ENCODE measurements at places on chromosomes 13 and 19.

DNA sequence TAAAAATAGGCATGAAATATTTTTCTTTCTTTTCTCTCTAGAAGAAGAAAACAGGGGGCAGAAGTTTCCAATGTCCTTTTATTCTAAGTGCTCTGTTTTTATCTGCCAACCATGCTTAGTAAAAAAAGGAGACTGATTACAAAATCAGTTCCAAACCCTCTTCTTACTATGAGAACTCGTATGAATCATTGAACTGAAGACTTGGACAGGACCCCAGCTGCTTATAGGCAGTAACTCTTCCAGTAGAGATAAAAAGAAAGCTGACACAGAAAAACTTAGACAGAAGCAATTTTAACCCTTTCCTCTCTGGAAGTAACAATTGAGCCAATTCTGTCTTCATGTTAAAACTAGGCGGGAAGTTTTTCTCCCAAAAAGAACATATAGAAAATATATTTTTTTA lies 24.5 kb upstream of the FREM2 start:
- peak; percentile 23 for DNase-seq

DNA sequence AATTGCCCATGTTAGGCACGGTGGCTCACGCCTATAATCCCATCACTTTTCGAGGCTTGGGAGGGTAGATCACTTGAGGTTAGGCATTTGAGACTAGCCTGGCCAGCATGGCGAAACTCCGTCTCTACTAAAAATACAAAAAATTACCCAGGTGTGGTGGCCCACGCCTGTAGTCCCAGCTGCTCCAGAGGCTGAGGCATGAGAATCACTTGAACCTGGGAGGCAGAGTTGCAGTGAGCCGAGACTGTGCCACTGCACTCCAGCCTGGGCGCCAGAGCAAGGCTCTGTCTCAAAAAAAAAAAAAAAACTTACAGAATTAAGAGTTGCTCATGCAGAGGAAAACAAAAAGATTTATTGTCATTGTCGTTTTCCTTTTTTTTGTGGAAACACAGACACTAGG lies 3.4 kb upstream of the PSMC4 start:
- DNase-seq: no peak

GRCh38 chr13:28637714-28638355 lies 21.1 kb upstream of the POMP start:
- DNase-seq: no peak

GRCh38 chr19:1074544-1075283 lies 7.7 kb downstream of the ARHGAP45 start:
- DNase-seq: no peak

GRCh38 chr13:42696191-42696590 lies 85.2 kb upstream of the FAM216B start:
- no peak for DNase-seq

- DNase-seq: no peak
These were observed 1539.4 kb downstream of the EFNB2 start for GRCh38 chr13:104996022-104996421.

DNA sequence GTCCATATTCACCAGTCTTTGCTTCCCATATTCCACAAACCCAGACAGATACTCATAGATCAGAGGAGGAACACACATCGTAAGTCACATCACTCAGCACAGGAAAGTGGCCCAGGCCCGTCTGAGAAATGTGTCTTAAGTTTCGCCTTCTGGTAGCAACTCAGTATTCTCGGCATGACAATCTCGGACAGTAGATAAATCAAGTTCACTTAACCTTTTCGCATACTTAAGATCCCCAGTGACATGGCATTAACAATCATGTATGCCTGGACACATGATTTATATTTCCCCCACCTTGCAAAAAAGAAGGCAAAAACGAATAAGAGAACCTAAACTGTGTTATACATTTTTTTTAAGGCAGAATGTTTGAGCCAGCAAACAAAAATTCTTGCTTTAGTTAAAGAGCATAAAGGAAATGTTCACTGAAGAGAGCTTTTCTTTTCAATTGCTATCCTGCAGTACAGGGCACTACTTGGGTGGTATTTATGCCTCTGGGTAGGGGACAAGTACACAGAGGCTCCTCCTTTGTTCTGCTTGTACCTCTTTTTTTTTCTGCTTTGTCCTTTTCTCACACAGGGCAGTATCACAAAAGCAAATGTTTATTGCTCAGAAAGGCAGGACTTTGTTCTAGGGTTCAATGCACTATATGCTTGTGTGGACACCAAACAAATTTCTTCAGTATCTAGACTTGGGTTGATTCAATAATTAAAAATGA lies 360.6 kb downstream of the TDRD3 start:
- no peak for DNase-seq

- DNase-seq: no peak
These were observed 2.9 kb upstream of the CHAMP1 start for GRCh38 chr13:114311387-114311786.

GRCh38 chr19:21098291-21098690 lies 16.3 kb downstream of the ZNF714 start:
- no peak for DNase-seq

- DNase-seq: no peak
These were observed 359.3 kb downstream of the KCNRG start for GRCh38 chr13:50374517-50374916.

GRCh38 chr13:106996867-106997618 lies 429.1 kb upstream of the ARGLU1 start:
- no peak for DNase-seq

DNA sequence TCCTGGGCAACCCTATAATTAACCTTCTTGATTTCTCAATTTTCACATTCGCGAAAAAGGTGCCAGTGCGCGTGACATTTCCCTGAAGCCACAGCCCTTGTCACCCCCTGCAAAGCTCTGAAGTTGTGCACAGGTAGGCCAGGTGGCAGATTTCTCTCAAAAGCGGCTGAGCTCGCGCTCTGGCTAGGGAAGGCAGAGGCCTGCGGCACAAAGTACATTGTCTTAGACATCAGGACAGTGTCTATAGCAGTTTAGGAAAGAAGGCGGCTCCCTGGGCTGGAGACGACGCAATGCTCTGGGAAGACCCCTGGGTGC lies 42.9 kb upstream of the ZNF14 start:
- no peak for DNase-seq

DNA sequence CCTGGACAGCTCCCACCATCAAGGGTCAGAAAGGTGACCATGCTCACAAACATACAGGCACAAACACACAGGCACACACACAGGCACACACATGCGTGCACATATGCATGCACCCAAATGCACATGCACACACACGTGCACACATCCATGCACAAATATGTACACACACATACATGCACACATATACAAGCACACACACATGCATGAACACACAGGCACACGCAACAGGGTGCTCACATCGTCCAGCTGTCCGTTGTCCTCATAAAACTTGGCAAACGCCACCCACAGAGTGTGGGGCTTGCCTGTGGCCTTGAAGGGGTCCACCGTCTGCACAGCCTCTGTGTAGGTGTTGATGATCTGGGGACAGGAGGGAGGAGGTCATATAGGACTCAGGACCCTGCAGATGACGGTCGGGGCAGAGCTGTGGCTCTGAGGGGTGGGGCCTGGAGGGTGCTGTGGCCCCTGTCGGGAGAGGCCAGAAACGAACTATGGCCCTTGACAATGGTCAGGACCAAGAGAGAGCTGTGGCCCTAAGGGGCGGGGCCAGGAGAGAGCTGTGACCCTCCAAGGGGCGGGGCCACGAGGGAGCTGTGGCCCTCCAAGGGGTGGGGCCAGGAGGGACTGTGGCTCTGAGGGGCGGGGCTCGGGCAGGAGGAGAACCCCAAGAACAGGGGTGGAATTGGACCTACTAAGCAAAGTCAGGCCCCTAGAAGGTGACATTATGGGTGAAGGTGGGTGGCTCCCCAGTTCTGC lies 6.2 kb downstream of the XAB2 start:
- DNase-seq: no peak

- no peak for DNase-seq
These were observed 221.1 kb downstream of the DNAJC15 start for GRCh38 chr13:43244481-43244880.

- no peak for DNase-seq
These were observed 543.2 kb downstream of the SLITRK6 start for GRCh38 chr13:85255978-85256377.

DNA sequence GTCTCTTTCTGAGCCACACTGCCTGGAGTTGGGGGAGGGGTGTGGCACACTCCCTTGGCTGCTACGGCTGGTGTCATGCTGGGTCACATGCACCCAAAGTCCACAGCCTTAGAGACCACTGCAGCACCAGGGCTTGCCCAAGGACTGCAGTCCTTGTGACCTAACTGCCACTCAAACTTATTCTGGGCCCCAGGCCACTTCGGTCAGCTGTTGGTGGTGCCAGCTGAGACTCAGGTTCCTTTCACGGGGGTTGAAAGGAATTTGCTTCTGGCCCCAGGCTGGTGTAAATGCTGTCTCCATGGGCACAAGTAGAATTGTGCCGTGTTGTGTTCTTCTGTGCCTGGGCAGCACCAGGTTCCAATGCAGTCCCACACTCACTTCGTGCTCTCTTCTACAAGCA lies 9.5 kb upstream of the VN1R1 start:
- no peak for DNase-seq

DNA sequence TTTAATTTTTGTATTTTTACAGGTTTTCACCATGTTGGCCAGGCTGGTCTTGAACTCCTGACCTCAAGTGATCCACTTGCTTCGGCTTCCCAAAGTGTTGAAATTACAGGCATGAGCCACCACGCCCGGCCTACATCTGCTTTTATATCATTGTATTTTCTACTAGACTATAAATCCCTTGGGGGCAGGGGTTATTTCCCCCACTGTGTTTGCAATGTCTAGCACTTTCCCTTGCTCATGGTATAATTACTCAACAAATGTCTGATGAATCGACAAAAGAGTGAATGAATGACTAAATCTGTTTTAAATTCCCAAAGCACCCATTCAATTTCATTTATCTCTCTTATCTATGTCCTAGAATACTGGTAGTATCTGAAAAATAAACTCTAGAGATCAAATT lies 244.5 kb upstream of the CSNK1A1L start:
- no peak for DNase-seq

DNA sequence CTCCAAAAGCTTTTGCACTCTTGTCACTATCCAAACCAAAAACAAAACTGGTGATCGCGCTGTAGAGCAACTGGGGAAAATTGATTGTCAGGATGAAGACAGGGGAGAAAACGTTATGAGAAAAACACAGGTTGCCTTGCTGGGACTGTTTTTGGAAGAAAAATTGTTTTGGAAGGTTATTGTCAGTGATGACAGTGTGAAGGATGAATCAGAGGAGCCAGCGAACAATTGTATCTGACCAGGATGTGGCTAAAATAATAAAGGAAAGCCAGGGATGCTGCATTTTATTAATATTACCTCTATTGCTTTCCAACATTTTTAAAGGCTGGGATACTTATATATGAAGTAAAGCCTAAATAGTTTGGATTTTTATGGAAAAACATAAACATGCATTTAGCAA lies 334.0 kb downstream of the SPRY2 start:
- DNase-seq: no peak

DNA sequence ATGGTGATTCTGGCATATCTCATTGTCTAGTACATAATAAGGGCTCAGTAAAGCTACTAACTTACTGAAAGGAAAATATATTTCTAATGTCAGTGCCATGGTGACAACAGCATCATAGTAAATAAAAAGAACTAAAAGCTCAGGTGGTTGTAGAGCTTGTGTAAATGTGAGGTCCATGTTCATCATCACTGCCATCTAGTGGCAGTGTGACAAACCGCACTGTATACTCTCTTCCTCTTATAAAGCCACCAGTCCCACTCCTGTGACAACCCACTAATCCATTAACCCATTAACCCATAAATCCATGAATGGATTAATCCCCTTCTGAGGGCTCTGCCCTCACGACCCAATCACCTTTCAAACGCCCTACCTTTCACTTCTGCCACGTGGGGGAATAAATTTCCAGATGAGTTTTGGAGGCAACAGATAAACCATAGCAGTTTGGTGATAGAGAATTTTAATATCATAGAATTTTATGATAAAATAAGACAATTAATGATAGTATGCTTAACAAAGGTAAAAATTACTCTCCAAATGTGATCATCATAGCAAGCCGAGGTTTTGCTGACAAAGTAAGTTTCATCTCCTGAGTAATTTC lies 160.4 kb upstream of the SGCG start:
- peak; percentile 74 for DNase-seq

- no peak for DNase-seq
These were observed 67.8 kb upstream of the CSNK1A1L start for GRCh38 chr13:37173214-37173613.

- peak; percentile 43 for DNase-seq
These were observed 2.0 kb downstream of the PALM start for GRCh38 chr19:710767-711166.

DNA sequence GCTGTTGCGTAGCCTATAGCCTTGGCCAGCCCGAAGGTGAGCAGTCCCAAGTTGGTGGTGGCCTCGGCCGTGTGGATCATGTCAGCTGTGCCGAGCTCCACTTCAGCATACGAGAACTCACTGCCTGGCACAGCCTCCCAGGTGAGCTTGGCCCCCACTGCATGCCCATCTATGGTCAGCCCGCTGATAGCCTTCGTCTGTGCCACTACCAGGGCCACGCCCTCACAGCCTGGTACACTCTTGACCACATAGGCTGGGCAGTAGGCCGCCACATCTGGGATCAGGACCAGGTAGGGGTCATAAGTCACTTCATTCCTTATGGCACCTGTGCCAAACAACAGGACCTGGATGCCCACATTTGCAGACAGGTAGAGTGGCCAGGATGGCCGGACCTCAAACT lies 7.4 kb downstream of the FCGBP start:
- DNase-seq: no peak

GRCh38 chr19:51807111-51807701 lies 12.2 kb downstream of the FPR3 start:
- DNase-seq: no peak

- DNase-seq: no peak
These were observed 441.1 kb downstream of the FGF9 start for GRCh38 chr13:22111961-22112360.

DNA sequence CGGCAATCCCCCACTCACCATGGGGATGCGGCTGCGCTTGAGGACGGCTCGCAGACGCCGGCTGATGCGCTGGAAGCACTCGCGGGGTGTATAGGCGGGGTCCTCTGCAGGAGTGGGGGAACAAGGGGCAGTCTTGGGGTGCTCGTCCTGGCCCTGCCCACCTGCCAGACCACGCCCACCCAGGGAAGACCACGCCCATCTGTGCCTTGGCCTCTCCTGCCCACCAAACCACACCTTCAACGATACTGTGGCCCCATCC lies 6.7 kb downstream of the RNU6-9 start:
- DNase-seq: no peak

DNA sequence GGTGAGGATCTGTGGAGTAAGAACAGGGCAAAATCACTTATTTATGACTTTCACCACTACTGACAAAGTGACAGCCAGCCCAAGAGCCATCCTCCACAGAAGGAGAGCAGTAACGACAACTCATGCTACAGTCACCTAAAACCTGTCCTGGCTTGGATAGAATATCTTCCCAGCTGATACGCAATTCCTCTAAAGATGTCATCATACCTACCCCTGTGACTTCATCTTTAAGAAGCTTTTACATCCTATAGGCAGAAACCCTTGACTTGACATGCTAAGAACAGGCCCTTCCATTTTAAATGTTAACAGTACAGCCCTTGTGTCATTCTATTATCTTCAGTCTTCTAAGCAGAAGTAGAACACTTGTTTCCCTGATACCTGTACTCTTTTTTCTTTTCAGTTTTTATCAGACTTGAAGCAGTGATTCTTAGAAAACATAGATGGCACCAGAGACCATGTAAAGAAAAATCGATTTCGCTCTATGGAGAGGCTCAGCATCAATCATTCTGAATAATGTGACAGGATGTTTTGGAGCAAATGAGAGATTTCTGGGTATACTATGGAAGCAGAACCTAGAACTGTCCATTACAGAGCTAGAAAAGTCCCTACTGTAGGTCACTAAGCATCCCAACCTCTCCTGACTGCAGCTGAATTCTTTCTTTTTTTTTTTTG lies 20.1 kb downstream of the STOML3 start:
- DNase-seq: peak; percentile 20

- no peak for DNase-seq
These were observed 423.3 kb downstream of the SPRY2 start for GRCh38 chr13:79917628-79918027.
